ENCODE measurements at places on chromosomes 7 and 10.

GRCh38 chr10:9515922-9516321 is 1461.4 kb downstream of the GATA3 start:
- no peak for DNase-seq

DNA sequence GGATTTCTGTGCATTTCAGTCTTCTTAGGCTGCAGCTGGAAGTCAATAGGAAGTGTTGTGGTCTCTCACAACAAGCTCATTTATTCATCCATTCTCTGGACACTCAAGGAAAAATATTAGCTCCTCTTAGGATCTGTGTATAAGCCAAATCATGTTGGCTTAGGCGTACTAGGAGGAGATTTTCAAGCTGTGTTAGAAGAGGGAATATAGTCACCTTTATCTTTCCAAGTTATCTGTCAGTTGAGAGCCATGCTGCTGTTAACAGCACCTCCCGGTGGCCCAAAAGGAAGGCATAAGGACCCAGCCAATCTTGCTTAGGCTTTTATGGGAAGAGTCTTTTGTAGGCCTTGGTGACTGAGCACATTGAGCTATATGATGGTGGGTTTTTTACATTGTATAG is 220.0 kb downstream of the LRMDA start:
- DNase-seq, result no peak

GRCh38 chr7:36096460-36097095 is 56.5 kb upstream of the EEPD1 start:
- no peak for DNase-seq

- DNase-seq, result no peak
Measured at GRCh38 chr10:120403109-120403508, 53.9 kb upstream of the PLPP4 start.

DNA sequence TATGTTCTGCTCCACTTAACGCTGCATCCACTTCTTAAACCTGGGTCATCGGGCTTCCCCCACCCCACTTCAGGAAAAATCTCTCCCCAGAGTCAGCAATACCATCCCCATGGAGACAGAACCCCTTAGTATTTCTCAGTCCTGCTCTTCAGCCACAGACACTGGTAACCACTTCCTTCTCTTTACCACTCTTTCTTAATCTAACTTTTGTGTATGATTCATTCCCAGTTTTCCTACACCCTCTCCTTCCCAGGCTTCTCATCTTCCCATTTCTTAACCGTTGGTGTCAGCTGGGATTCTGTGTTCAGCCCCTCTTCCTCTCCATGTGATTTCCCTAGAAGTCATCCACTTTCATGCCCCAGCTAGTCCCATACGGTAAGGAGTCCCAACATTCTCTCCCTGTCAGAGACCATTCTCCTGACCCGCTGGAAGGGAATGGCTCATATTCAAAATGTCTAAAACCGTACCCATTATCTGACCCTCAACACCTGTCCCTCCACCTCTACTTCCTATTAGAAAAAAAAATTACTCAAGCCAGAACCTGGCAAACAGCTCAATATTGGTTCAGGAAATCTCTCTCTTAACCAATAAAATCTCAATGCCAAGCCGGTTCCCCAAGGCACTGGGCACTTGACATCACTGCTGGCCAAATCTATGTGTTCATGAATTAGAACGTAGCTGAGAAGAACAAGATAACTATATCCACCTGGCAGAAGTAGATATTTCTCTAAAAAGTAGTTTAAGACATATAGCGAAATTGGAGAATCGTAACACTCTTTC is 89.4 kb downstream of the DGKI start:
- no peak for DNase-seq

DNA sequence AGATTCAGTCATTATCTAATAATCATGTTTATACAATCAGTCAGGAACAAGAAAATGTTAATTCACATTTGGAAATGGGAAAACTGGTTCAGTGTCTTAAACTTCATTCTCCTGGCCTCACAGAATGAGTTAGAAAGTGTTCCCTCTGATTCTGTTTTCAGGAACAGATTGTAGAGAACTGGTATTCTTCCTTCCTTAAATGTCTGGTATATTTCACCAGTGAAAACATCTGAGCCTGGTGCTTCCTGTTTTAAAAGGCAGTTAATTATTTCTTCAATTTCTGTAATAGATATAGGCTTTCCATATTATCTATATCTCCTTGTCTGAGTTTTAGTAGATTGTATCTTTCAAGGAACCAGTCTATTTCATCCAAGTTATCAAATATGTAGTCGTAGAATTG is 97.1 kb upstream of the TMEM168 start:
- DNase-seq, result no peak

DNA sequence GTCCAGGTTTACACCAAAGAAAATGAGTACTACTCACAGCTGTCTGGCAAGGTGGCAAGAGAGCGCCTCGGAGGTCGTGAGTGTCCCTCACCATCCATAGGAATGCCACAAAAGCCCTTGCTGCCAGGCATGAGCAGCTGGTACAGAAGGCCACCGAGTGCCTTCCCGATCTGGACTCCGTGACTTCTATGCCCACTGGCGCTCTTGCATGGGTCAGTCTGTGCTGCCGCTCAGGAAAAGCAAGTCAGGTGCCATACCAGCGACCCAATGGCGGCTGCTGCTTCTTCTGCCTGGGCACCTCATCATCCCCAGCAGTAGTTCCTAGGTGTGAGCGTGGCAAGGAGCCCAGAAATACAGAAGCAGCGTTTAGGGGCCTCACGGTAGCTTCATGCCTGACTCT is 11.7 kb downstream of the TBXAS1 start:
- DNase-seq, result no peak

- no peak for DNase-seq
Measured at GRCh38 chr10:88866454-88866853, 13.6 kb upstream of the STAMBPL1 start.

- no peak for DNase-seq
Measured at GRCh38 chr7:64999165-65000004, 7.1 kb downstream of the ERV3-1 start.

DNA sequence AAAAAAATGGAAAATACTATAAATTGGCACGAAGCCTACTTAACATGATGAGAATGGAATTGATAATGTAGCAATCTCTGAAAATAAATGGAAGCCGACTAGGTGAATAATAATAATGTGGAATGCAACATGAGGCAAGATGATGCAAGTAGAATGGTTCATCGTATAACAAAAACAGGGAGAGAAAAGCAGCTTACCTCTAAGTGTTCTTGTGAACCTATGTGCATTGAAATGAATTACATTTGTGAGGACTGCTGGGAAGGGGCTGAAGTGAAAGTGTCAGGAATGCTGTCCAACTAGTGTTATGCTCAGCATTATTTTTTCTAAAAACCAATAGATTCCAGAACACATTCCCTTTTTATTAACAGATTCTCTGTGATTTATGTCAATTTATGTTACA is 440.6 kb upstream of the LRRN3 start:
- no peak for DNase-seq

DNA sequence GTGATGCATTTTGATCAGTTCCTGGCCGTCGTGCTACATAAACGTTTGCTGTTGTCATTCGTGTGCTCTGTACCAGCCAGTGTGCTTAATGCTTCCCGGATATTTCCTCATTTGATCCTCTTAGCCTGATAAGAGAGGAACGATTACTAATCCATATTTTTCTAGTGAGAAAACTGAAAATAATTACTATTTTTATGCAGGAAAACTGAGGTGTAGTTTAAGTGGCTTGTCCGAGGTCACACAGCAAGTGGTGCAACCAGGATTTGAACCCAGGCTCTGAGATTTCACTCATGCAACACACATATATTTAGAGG is 650 bp upstream of the SORBS1 start:
- no peak for DNase-seq

GRCh38 chr10:108303149-108303548 is 1138.6 kb upstream of the SORCS1 start:
- DNase-seq, result no peak

GRCh38 chr7:39700932-39701331 is 77.6 kb downstream of the RALA start:
- no peak for DNase-seq

DNA sequence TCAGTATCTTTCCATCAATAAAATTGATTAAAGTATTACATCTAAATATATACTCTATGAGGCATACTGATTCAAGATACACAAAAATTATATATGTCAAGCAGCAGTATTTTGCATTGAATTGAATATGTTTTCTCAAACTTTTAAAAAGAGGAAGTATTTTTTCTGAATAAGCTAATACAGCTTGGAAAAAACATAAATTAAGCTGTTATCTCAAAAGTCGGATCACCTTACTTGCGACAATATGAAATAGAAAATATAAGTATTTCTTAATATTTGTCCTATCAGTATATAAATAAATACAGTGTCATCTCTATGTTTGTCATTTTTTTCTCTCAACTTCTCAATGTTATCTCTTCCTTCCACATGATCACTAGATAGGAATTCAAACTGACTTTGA is 139.3 kb downstream of the MBL2 start:
- no peak for DNase-seq

DNA sequence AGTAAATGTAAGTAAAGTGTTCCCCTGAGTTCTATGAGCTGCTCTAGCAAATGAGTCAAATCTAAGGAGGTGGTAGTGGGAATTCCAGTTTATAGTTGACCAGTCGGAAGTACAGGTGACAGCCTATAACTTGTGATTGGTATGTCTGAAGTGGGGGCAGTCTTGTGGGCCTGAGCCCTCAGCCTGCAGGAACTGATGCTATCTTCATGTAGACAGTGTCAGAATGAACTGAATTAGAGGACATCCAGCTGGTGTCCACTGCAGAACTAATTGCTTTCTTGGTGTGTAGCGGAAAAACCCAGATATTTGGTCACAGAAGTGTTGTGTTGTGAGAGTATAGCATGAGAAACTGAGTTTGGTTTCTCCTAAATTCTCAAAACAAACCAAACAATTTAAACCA is 127.9 kb upstream of the AMPH start:
- no peak for DNase-seq

- DNase-seq, result no peak
Measured at GRCh38 chr7:25180946-25181345, 47.3 kb downstream of the NPVF start.

- DNase-seq, result no peak
Measured at GRCh38 chr10:43983405-43983804, 334.7 kb upstream of the ZNF32 start.

DNA sequence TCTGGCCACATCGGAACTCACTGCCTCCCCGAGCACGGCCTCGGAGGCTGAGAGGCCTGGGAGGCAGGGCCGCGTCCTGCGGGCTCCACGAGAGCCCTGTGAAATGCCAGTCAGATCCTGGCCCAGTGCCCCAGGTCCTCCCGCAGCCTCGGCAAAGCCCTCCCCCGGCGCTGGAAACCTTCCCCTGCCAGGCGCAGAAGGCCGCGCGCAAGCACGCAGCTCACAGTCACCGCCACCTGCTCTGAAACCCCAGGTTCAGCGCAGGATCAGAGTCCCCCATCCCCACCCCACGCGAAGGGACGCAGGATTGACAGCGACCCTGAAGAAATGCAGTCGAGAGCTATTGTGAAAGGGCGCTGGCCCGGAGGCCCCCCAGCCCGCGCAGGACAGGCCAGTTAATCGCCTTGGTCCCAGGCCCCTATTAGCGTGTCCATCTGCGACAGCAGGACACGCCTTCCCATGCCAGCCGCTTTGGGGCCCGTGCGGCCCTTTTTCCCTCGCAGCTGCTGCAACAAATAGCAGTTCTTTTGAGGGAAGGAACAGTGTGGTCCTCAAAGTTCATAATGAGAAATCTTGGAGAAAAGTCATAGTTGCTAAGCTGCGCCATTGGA is 13.5 kb upstream of the EGFR start:
- no peak for DNase-seq

- no peak for DNase-seq
Measured at GRCh38 chr10:14592566-14592965, 182.1 kb downstream of the FAM107B start.

- no peak for DNase-seq
Measured at GRCh38 chr7:101179713-101180112, 380 bp downstream of the NAT16 start.

GRCh38 chr7:25841575-25841974 is 310.4 kb upstream of the NFE2L3 start:
- DNase-seq, result no peak

GRCh38 chr7:117673839-117674238 is 194.0 kb downstream of the CFTR start:
- no peak for DNase-seq

DNA sequence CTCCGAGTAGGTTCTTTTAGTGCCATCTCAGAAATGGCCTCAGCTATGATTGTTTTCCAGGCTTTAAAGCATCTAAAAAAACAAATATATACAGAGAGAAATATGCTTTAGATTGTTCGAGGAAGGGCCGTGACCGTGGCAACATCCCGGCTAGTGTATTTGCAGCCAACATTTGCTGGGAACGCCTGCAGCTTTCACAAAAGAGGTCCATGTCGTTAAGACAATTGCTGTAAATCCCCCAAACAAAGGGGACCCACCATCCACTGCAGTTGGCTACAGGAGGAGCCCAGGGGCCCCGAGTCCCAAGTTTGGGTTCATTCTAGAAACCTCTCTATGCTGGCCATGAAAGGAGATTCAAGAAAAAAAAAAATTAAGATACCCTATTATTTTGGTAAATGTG is 152.8 kb upstream of the TCF7L2 start:
- DNase-seq, result no peak

DNA sequence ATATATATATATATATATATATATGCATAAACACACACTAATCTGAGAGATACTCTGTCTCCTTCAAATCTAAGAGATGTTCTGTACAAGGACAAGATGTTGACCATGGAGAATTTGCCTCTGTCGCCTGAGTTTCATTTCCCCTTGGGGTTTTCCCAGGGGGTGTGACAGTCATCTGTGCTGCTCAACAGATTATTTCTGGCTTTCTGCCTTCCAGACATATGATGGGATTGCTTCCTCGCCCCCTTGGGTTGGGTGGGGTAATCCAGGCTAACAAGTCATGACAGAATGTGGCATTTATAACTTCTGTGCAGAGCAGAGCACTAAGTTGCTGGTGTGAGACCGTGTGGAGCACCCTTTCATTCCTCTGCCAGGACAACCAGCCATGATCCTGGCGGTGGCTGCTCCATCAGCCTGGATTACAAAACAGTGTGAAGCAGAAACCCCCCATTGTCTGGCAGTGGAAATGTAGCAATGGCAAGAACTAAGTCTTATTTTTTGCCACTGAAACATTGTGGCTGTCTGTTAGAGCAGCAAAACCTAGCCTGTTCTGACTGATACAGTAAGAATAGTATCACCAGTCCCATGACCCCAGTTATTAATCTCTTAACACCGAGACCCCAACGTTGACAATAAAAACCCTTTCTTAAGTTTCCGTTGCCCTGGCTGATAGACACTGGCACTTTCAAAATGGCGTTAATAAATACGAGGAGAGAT is 13.7 kb upstream of the USP6NL start:
- no peak for DNase-seq

DNA sequence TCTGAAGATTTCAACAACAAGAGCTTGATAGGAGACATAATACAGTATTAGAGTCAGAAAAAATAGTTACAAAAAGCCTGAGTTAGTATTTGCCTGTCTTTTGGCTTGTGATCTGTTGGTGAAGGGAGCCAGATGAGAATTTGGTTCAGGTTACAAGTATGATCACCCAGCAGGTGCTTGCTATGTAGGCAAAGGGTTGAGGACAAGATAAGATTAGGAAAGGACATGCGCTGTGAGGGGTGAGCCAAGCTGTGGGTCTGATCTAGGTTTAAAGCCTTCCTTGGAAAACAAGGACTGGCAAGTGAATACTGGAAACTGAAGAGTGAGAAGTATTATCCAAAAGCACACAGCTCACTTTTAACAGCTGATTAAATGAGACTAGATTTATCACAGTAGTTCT is 28.7 kb upstream of the CD36 start:
- DNase-seq, result no peak

GRCh38 chr10:49526619-49527018 is 12.3 kb downstream of the ERCC6 start:
- no peak for DNase-seq
